Tongue (tissue), 3 donors: ENCODE measurements at places on chromosomes 2 and 18.

- DNase-seq, result peak; percentile 41
Measured at GRCh38 chr2:96534701-96535181, 1.8 kb upstream of the ARID5A start.

DNA sequence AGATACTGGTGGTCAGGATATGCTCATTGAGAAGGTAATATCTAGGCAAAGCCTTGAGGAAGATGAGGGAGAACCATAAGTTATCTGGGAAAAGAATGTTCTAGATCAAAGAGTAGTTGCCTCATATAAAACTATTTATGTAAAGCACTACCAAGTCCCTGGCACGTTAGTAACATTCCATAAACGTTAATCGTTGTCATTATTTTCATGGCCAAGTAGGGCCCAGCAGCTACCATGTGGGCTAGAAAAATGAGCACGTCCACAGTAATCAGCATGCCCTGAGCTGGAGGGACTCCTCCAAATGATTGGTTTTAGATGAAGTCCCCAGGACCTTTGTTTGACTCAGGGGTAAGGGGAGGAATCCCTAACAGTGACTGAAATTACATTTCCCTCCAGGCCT, 32.7 kb upstream of the AFTPH start:
- no peak for DNase-seq

- no peak for DNase-seq
Measured at GRCh38 chr18:77144046-77144445, 11.5 kb upstream of the MBP start.

- no peak for DNase-seq
Measured at GRCh38 chr2:42013409-42013808, 34.4 kb upstream of the PKDCC start.

- DNase-seq, result no peak
Measured at GRCh38 chr18:69097349-69097748, 299.5 kb downstream of the CCDC102B start.

DNA sequence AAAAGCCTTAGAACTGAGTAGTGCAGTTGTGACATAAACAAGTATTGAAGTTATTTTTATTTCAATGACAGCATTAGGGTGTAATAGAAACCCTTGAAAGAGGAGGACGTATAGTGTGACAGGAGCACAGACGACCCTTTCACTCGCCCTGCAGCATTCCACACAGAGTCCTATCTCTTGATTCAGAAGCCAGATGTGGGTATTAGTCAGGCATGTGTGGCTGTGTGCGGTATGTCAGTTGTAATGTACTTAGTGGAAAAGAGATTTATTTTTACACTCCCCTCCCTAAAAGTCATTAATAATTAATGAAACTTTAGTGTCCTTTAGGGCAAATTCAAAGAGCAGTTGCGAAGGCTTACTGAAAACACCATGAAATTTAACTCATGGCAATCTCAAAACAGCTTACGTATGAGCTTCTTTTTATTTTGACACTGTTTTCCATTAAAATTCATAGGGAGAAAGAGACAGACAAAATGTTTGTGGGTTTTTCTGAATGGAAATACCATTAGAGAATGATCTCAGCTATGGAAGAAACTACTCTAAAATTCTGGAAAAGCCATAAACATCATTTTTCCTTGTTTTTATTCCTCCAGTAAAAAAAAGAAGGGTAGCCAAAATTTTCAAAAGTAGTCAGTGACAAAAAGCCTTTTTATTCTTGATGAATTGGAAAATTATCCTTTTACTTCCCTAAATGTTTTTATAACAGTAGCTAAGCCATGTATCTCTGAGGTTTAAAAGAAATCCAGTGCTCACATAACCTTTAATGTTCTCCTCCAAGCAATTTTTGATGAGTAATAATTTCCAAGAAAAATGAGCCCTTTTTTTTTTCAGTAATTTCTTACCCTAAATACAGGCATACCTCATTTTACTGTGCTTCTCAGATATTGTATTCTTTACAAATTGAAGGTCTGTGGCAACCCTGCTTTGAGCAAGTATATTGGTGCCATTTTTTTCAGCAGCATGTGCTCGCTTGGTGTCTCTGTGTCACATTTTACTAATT, 84.0 kb upstream of the DSEL start:
- DNase-seq, result peak; percentile 73

- DNase-seq, result no peak
Measured at GRCh38 chr18:35158728-35159450, 81.9 kb upstream of the ZNF397 start.
